ENCODE measurements at places on chromosomes 7 and 10. TPM values are rescaled to one million over a fixed set of nuclear protein-coding genes. Genes with fewer than 3 reads are reported as not detected.

MSS51 gene
- total RNA-seq, result 9.5 TPM

ADRB1 gene
- 0.10 TPM for total RNA-seq

NDUFA5 gene
- 133 TPM for total RNA-seq

TACC2 gene
- total RNA-seq, result 128 TPM

LRRC4 gene
- 0.41 TPM for total RNA-seq

POM121L12 gene
- not detected for total RNA-seq

KLLN gene
- total RNA-seq, result 0.10 TPM

RAPGEF5 gene
- total RNA-seq, result 83.7 TPM

SLC18A3 gene
- total RNA-seq, result 0.31 TPM

ETV1 gene
- total RNA-seq, result 11.8 TPM

SFTPA1 gene
- total RNA-seq, result not detected

PTPRN2 gene
- 3.1 TPM for total RNA-seq

SLC13A1 gene
- total RNA-seq, result not detected

CBLL1 gene
- 13.8 TPM for total RNA-seq

NAT16 gene
- not detected for total RNA-seq

All from tongue (tissue), 3 donors.